Mammary epithelial cell (primary cell): ENCODE measurements at places on chromosomes 11 and 22. TPM values are rescaled to one million over a fixed set of nuclear protein-coding genes. Genes with fewer than 3 reads are reported as not detected.

- no peak for DNase-seq
Measured at GRCh38 chr22:33224841-33225240, 166.7 kb upstream of the SYN3 start.

- DNase-seq: peak; percentile 39
Measured at GRCh38 chr11:36672815-36673450, 74.9 kb upstream of the RAG2 start.

GRCh38 chr11:75562048-75562835, at the start of gene SERPINH1:
SERPINH1 (plus strand) TSS chr11:75562253; CDS start chr11:75566350, 4,097 bp downstream.
- peak; percentile 73 for DNase-seq

Gene MS4A8
- not detected in 2 replicates for total RNA-seq

Gene MTMR2
- 37.3 and 50.7 TPM in 2 replicates for total RNA-seq

Gene CCDC88B
- total RNA-seq: 1.8 TPM

DNA sequence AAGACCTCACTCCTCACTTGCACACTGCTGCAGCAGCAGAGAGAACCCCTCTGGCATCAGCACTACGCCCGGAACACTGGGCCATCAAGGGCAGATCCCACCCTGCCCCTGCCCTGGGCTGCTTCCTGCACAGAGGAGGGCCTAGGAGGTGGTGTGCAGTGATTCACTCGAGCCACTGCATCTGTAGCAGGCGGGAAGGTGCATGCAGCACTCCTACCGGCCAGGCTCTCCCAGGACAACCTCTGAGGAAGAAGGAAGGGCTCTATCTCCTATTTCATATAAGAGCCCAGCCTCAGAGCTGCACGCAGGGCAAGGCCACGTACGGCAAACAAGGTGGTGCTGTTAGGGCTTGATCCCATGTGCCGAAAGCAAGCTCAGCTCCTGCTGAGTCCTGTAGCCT, 14.2 kb downstream of the RANGAP1 start:
- DNase-seq: no peak

Gene SNX32
- total RNA-seq: 0.85 and 2.5 TPM in 2 replicates

- no peak for DNase-seq
Measured at GRCh38 chr11:114989536-114989935, 311.2 kb downstream of the NXPE2 start.

- DNase-seq: no peak
Measured at GRCh38 chr11:128610721-128611617, 23.6 kb upstream of the ETS1 start.
